Stimulated activated CD8-positive, alpha-beta memory T cell treated with anti-CD3 and anti-CD28 coated beads, Interleukin-7, amount 100 ng/mL, for 24 hours (primary cell): ENCODE measurements at places on chromosomes 6 and 20.

GRCh38 chr20:18443886-18444285 lies 22.9 kb downstream of the DZANK1 start:
- DNase-seq, result no peak

DNA sequence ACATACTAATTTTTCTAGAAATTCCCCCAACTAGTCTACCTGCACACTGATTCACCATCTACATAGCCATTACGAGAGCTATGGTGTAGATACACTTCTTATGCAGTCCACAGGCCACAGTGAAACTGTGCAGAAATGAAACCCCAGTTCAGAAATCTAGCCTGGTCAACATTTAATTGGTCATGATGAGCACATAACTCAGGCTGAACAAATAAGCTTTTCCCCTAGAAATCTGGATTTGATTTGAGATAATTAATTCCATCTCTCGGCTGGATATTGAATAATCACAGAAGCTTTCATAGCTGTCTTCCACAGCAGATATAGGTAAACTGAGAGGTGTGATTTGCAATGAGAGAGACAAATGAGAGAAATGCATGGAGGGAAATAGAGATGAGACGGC lies 22.6 kb upstream of the TINAG start:
- DNase-seq, result no peak

- no peak for DNase-seq
These were observed 20.8 kb downstream of the ULBP3 start for GRCh38 chr6:150048099-150048498.

GRCh38 chr6:5333658-5334057 lies 72.3 kb downstream of the FARS2 start:
- no peak for DNase-seq

- no peak for DNase-seq
These were observed 77.9 kb downstream of the RFX6 start for GRCh38 chr6:116954938-116955337.

DNA sequence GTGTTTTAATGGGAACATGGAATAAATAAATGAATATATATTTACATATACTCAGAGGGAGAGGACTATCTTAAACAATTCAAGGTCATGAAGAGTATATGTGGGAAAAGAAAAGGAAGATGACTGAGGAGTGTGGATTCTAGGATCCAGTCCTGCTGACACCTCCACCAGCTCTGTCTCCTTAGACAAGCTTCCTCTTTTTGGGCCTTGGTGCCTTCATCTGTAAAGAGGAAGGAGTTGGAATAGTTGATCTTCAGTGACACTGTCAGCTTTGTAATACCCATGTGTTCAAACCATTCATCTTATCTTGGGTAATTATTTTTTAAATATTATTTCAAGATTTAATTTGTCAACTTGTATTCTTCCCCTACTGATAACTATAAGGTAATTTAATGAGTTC lies 338.0 kb downstream of the ADGRB3 start:
- DNase-seq, result no peak

GRCh38 chr20:25160467-25160866 lies 35.0 kb upstream of the ENTPD6 start:
- DNase-seq, result no peak

DNA sequence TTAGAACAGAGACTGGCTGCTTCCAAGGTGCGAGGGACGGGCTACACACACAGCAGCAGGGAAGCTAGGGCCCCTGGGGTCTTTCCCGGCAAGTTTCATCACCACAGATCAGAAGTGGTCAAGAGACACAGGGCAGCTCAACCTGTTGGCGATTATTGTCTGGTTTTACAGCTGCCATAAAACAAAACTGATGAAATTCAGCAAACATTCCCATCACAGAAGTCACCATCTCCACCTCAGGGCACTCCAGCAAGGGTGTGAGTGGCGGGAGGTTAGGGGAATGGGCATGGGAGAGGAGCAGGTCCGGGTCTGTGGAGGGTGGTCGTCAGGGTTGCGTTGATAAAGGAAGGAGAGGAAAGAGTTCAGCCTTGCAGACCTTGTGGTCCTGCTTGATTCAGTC lies 91.0 kb downstream of the PXDC1 start:
- no peak for DNase-seq

DNA sequence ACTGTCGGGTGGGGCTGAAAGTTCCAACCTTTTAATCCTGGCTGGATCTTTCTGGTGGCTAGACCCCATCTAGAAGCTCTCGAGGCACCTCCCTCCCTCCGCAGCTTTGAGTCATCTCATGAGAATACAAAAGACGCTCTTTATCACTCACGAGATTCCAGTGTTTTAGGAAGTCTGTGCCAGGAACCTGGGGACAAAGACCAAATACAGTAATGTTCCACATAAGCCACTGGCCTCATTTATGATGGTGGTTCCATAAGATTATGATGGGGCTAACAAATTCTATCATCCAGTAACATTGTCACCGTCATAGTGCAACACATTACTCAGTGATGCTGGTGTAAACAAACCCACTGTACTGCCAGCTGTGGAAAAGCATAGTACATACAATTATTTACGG lies 48.7 kb downstream of the NCOA7 start:
- DNase-seq, result no peak

GRCh38 chr20:24783631-24784492 lies 165.2 kb upstream of the CST7 start:
- no peak for DNase-seq

- DNase-seq, result no peak
These were observed 5.6 kb upstream of the GLO1 start for GRCh38 chr6:38708496-38708895.

- DNase-seq, result no peak
These were observed 143.9 kb upstream of the ZNF217 start for GRCh38 chr20:53737396-53738038.

GRCh38 chr20:23419657-23419994 lies 1.7 kb downstream of the NAPB start:
- no peak for DNase-seq

- no peak for DNase-seq
These were observed 241.6 kb upstream of the PRND start for GRCh38 chr20:4480104-4480503.

GRCh38 chr6:148407372-148407771 lies 64.7 kb downstream of the SASH1 start:
- DNase-seq, result no peak

DNA sequence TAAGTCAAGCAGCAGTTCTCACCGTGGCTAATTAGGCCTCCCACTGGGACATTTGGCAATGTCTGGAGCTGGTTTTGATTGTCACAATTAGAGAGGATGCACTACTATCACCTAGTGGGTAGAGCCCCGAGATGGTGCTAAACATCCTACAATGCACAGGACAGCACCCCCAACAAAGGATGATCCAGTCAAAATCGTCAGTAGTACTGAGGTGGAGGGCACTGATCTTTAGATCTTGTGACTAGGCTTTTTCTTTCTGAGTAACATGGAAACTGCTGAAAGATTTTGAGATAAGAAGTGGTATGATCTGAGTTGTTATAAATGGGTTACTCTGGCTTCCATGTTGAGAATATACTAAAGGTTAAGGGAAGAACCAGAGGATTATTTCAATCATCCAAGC lies 12.0 kb downstream of the UBD start:
- DNase-seq, result no peak

DNA sequence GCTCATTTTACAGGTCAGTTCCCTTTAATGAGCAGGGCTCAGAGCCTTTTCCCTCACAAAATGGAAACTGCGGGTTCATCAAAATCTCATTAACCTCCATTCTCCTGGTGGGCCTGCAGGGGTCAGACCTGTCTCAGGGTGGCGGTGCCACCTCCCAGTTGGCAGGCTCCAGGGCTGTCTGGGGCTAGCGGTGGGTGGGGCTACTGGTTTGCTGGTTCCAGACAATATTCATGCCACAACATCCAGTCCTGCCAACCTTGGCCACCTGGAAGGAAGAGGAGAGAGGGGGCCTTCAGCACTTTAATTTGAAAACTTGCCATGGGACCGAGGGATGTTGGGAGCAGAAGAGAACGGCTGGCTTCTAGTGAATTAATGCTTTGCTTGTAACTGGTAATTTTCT lies 41.9 kb upstream of the CTNNBL1 start:
- DNase-seq, result peak; percentile 4

DNA sequence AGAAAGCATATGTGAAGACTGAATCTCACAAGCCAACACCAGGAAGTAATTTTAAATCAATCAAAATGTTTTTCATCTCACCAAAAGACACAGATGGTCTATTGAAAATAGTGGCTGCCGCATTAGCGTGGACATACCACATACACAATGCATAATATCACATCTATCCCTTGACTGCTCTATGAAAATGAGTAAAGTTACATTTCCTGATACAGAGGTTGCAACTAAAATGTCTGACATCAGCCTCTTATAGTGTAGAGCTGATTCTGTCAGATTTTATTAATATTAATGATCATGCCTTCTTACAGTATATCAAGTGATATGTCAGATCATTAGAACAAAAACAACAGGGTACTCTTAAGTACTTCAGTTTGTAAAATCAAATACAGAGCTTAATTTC lies 339.8 kb upstream of the EPHA7 start:
- DNase-seq, result no peak

DNA sequence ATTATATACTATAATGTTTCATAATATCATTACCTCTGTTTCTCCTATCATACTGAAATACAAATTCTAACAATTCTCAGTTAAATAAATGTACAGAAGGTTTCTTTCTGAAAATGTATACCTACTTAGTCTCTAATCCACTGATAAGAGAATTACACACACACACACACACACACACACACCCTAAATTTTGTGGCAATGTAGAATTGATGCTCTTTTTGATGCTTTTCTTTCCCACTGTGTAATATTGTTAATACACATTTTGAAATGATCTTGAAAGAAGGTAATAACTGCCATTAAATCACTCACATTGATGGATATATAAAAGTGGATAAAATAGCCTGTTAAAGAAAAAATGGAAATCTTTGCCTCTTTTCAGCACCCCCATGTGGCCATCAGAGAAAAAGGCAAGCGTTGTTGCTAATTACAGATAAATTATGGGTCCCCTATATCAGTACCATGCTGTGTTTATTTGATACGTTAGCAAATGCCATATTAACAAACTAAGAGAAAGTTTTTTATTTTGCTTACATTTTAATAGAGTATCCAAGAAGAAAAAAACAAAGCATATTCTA lies 76.6 kb upstream of the VGLL2 start:
- no peak for DNase-seq

- no peak for DNase-seq
These were observed 91.8 kb downstream of the SOD2 start for GRCh38 chr6:159601211-159601610.

GRCh38 chr20:49938173-49939163 lies 2.3 kb downstream of the RNF114 start:
- DNase-seq, result no peak

DNA sequence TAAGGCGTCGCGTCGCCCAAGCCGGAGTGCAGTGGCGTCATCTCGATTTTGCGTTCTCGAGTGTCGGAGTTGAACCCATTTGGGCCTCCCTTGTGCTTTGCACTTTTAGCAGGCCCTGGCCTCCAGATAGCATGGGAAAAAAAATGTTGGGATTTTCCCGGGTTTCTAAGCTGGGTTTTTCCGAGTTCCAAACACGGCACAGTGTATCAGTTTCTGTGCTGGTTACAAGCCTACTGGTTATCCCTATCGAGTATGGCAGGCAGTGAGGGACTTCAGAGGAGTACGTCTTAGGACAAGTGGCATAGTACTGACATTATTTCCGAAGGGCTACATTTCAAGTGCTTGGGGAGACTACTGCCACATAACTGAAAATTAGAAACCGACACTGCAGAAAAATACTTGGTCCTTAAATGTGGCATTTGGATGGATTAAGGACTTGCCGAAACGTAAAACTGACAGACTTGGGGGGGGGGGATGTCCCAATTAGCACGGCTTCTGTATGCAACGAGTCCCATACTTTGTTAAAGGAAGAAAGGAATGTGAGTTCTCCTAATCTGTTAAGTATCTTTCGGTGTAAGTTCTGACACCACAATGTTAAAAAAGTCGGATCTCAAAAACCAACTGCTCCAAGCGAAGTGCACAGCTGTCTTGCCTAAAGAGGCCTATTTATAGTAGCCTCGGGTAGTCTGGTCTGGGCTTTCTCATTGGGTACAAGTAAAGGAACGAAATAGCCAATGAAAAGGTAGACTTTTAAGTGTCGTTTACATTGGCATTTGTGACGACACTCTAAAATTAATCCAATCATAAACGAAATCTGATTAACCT lies 70.2 kb downstream of the HFE start:
- DNase-seq, result no peak

- no peak for DNase-seq
These were observed 67.9 kb upstream of the PTGIS start for GRCh38 chr20:49635866-49636265.

- no peak for DNase-seq
These were observed 802.0 kb downstream of the C6orf118 start for GRCh38 chr6:164507206-164507940.

- DNase-seq, result no peak
These were observed 2.1 kb downstream of the BTN3A2 start for GRCh38 chr6:26367114-26367513.

DNA sequence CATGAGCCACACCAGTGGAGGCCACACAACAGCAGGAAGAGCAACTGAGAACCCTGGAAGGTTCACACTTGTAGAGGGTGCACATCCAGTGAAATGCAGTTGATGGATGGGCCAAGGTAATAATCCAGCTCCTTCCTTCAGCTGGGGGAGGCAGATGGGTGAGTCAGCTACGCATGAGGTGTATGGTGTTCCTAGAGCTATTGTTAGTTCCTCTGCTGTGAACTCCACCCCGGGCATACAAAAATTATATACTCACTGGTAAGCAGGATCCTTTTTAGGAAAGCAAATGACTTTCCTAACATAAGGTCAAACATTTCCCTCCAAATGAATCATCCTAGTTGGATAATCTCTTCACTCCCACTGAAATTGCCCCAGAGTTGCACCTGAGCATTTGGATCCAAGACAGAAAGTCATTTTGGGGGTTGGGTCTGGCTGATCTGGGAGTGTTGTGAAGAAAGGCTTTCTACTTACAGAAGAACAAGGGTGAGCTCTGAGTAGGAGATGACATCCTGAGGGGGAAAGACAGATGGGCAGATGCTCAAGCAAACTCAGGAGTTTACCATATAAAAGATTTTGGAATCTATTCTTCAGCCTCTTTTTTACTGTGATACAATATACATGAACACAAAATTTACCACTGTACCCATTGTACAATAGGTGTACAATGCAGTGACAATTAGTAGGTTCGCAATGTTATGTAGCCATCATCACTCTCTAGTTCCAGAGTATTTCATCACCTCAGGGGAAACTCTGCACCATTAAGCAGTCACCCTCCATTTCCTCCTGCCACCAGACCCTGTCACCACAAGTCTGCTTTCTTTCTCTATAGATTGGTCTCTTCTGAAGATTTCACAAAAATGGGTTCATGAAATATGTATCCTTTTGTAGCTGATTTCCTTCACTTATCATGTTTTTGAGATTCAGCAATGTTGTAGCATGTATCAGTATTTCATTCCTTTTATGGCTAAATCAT lies 11.1 kb downstream of the HLA-F start:
- DNase-seq, result no peak

DNA sequence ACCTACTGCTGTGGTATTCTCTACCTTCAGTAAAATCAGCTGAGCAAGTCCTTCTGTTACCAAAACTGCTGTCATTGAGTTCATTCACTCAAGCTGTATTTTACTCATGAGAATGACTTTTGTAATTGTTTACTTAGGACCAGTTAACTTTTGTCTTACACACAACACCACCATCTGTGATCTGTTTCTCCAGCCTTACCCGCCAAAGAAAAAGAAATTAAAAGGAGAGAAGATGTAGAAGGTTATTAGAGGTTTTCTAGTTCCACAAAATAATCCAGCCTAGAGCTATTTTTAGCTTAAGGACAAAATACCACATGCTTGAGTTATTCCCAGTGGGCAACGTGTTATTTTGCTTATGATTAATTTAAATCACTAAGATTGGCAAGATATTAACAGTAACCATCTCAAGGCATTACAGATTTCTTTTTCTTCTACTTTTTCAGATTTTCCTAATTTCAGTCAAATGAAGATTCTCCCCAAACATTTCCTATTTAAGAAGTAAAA lies 38.2 kb downstream of the FAM8A1 start:
- DNase-seq, result no peak
